ENCODE measurements at places on chromosomes 4 and X.

GRCh38 chrX:154654925-154655324 lies 1.5 kb upstream of the CTAG2 start:
- no peak for DNase-seq

DNA sequence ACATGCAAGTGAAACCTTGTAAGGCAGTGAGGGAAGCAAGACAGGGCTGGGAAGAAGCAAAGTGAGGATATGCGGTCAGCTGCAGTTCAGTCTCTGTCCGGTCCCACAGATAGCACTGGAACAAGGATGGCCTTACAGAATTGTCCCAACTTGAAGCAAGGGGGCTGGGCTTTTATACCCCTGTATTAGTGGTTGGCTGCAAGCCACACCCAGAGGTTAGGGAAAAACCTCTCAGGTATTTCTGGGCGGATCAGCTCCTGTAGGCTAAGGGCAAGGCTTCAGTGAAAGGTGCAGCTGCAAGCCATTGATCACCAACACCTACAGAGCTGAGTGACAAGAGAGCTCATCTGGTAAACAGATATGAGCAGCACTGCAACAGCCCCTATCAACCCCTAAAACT lies 89.0 kb downstream of the KDR start:
- no peak for DNase-seq

- DNase-seq: no peak
Measured at GRCh38 chr4:100954046-100954445, 393.3 kb downstream of the PPP3CA start.

DNA sequence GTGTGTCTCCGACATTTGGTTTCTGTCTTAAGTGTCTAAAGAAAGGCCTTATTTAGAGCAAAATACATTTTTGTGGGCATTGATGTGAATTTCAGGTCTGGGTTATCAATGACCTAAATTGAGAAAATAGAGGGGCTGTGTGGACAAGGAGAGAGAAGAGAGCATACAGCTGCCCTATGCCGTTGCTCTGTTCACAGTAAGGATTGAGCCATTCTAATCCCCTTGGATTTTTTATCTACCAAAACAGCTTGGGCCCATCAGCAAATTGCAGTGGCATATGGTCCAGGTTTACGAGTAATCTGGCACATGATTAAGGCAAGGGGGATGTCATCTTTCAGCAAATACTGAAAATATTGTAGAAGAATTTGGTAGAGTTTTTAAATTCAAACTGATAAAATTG lies 210.2 kb downstream of the ANTXR2 start:
- no peak for DNase-seq

- DNase-seq: peak; percentile 81
Measured at GRCh38 chrX:20461576-20461975, 194.9 kb upstream of the RPS6KA3 start.
